ENCODE measurements at places on chromosomes 16 and 17.
A peak's percentile ranks its signal among the peaks of the same experiment; 100 is the strongest.

DNA sequence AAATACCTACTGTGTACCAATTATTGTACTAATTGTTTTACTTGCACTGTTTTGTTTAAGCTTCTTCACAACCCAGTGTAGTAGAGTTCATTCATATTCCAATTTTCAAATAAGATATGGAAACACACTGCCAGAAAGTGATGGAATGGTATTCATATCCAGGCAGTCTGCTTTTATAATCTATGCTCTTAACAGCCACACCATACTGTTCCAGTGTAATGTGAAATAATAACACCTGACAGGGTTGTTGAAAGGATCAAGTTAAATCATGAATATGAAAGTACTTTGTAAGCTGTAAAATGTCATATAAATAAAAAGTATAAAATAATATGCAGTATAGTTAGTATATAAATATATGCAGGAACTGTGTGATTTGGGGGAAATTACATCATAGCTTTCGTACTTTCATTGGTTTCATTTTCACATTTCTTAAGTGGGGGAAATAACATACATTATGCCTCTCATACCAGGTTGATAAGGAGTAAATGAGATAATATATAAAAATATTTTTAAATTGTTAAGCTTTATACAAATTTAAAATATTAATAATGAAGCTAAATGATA, 230.8 kb downstream of the TANC2 start:
- no peak for DNase-seq

GRCh38 chr16:10122546-10122945, 59.7 kb downstream of the GRIN2A start:
- no peak for DNase-seq

- no peak for DNase-seq
Observed at GRCh38 chr16:81239367-81240121, 1.1 kb downstream of the BCO1 start.

DNA sequence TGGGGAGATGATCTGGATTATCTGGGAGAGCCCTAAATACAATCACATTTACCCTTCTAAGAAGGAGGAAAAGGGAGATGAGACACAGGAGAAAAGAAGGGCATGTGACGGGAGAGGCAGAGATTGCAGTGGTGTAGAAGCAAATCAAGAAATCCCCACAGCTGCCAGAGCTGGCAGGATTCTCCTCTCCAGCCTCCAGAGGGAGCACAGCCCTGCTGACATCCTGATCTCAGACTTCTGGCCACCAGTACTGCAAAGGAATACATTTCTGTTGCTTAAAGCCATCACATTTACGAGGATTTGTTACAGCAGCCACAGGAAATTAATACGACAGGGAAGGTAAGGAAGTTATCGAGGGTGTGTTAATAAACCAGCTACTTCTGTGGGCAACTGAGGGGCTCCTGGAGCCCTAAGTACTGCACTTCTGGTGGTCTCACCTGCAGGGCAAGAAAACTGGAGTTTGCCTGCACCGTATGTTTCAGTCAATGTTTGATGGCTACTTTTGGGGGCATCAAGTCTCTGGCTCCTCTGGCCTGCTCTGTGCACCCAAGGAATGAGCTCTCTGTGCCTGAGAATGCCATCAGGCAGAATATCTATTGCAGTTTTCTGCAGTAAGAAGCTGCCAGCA, 22.9 kb upstream of the CDH13 start:
- no peak for DNase-seq

GRCh38 chr17:73172252-73172651, 7.4 kb downstream of the SSTR2 start:
- no peak for DNase-seq

DNA sequence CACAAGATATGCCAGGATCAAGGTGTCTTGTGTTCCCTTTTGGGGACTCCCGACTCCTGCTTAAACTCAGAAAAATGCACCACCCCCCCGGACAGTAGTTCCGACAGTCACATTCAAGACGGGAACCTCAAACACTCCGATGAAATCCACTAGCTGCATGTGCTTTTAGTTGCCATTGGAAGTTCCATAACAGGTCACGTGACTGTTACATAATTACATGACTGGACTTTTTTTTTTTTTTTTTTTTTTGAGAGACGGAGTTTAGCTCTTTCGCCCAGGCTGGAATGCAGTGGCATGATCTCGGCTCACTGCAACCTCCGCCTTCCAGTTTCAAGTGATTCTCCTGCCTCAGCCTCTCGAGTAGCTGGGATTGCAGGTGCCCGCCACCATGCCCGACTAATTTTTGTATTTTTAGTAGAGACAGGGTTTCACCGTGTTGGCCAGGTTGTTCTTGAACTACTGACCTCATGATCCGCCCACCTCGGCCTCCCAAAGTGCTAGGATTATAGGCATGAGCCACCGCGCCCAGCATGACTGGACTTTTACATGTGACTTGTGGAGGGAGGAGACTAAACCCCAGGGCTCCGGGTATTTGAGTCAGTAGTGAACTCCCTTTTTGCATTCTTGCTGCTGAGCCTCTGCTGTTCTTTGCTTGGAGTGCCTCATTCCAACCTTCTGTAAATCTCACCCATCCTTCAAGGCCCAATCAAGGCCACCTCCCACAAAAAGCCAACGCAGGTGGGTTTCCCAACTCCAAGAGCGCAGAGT, 1.6 kb downstream of the SIRT7 start:
- no peak for DNase-seq

DNA sequence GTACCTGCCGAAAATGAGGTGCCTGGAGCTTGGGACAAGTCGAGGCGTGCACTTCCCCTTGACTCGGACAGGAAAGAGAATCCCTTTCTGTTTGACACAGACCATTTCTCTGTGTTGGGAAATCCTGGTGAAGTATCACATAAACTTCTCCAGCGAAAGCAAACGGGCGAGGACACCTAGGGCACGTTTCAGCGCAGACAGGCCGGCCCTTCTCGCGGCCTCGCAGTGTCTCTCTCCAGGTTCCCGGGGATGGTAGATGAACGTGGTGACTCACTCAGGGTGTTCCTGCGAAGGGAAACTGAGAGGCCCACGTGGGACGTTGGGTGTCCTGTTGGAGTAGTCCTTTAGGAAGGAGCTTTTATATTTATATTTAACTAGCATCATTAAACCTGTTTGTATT, 36.3 kb upstream of the ZNF750 start:
- no peak for DNase-seq

DNA sequence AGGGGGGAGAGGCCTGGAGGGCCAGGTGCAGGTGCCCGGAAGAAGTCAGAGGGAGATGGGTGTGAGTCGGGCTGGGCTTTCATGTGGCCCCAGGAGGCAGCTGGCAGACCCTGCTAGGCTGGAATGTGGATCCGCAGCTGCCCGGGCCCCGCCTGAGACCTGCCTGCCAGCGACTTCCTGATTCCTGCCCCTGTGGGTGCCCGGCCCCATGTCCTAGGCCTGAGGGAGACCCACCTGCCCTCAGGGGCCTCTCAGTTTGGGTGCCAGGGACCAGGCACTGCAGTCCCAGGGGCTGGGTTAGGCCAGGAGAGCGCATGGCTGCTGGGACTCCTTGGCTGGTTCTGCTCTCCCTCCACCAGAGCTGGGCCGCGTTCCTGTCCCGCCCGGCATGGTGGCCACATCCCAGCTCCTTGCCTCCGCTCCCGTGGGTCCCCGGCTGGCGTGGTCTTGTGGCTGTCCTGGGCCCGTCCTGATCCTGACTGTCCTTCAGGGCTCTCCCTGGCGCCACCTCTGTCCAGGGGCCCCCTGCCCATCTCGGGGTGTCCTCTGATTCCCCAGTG, 22.1 kb upstream of the SPNS2 start:
- DNase-seq = no peak

DNA sequence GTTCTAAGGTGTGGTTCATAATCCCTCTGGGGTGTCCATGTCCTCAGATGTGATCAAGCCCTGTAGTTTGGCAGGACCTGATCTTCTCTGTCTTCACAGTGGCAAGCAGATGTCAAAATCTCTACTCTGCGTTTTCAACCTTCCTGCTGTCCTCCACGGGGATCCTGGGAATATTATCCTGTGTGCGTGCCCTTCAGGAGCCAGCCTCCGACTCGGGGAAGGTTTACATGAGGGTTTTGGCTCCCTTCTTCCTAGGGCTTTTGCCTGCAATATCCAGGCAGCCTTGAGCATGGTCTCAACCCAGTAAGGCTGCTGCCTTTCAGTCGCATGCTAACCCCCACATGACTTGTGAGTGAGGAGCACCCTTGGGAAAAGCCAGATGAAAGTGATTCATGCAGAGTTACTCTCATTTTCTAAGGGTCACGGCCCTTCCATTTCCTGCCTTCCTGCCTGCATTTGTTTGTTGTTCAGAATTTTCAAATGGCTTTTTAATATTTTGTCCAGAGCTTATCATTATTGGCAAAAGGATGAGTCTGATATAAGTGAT, 202.2 kb upstream of the CHMP6 start:
- DNase-seq = peak; percentile 65

GRCh38 chr17:55305321-55306087, 40.7 kb downstream of the HLF start:
- DNase-seq = no peak

- no peak for DNase-seq
Observed at GRCh38 chr17:21213638-21214014, 335 bp downstream of the TMEM11 start.

DNA sequence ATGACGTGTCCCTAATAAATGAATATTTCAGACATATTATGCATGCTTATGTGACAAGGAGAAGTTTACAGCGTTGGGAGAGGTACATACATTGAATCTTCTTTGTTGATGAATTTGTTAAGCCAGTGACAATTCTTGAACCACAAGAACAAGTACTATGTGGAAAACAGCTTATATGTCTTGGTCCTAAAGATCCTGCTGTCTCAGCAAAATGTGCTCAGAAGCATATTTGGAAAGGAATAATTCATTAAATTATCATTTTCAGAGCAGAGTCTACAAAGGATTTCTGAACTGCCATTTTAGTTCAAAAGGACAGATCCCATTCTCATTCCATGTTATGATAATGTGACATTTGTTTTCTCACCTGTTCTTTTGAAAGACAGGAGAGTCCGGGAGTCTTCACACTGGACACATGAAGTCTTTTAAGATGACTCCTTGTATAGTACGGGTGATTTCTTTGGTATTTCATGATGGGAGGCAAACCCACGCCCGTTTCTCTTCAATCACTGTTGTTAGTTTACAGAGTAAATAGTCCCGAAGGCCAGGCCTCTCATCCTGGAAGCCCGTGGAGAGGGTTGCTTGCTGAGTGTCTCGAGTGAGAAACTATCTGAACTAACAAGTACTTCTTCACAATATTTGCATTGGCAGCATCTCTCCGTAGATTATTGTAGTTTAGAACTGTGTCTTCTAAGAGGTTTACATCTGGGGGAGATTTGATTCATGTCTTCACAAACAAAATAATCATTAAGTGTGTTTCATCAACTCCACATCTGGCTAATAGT, 26.7 kb downstream of the VPS35L start:
- no peak for DNase-seq

DNA sequence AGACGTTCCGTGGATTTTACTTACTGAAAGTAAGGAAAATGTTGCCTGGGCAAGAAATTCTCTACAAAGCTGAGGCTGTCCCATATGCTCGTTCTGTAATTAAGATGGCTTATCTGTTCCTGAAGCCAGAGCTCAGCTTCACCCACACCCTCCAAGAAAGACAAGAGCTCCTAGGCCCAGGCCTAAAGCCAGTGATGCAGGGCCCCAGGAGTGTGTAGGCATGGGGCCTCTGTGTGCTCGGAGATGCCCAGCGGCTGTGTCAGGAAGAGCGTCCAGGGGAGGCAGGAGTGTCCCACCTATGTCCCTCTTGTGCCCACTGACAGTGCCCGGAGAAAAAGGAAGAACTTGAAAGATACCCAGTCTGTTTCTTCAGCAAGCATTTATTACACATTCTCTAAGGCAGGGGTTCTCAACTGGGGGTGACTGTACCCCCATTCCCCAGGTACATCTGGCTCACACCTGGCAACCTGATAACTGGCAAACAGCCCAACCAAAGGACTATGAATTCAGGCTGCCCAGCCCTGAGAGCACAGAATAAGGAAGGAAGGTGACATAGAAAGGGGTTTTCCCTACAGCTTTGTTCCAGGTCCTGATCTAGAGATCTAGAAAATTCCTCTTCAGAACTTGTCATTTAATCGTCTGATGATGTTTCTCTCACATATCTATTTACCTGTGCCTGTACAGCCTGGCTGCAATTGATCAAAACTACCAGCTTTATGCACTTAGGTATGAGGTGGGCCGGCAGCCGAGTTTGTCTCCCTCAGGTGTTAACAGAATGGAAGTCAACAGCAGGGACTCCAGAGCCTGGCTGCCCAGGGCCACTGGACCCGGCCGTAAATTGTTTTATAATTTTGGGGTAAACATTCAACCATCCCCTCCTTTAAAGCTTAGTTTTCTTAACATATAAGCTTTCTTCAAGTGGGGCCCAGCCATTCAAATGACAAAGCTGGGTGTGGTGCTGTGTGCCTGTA, 12.0 kb downstream of the SNN start:
- DNase-seq = no peak

DNA sequence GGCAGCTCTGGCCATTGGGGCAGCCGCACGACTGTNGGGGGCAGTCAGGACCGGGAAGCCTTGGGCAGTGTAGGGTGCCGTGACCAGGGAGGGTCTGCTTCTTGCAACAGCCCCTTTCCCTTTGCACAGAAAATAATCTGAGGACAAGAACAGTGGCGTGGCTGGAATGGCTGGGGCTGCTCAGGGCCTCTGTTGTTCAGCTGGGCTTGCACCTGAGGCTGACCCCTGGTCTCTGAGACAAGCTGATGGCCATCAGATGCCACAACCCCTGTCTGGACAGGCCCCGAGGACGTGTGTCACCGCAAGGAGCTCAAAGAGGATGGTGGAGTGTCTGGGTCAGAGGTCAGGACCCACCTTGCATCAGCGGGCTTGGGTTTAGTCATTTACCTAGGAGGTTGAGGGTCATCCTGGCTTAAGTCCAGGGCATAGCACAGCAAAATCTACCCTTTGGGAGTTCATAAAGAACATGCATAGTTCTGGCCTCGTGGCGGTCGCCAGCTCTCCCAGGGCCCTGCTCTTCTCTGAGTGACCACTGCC, 46.9 kb downstream of the METRNL start:
- DNase-seq = no peak

- no peak for DNase-seq
Observed at GRCh38 chr16:11677959-11678881, 10.0 kb downstream of the SNN start.

- DNase-seq = no peak
Observed at GRCh38 chr17:39634384-39634871, 2.5 kb upstream of the STARD3 start.

DNA sequence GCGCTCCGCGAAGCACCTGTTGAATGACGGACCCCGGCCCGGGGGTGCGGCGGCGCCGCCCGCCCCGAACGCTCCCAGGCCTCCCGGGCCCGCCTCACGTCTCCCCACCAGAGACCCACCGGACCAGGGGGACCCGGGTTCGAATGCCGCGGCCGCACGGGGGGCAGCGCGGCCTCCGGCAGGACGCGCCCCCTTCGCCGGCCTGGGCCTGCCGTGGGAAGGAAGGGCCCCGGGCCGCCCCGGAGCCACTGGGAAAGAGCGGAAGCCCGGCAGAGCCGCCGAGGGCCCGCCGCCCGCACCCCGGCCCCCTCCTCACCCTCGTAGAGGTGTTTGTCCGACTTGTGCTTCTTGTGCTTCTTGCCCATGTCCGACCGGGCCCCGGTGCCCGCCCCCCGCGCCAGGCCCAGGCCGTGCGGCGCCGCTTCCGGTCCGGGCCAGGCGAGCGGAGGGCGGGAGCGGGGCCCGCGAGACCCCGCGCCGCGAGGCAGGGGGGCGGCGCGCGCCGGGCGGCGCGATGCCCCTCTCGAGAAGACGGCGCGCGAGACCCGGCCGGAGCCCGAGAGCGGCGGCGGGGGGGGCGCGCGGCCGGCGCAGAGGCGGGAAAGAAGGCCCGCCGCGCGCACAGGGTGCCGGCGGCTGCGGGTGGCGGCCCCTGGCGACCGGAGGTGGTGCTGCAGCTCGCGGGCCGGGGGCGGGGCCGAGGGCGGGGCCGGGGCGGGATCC, at the start of gene BRD7:
Gene BRD7 (minus strand): TSS at position 579 of the 723 bp plus-strand sequence. CDS start 214 bp downstream, at position 365.
- no peak for DNase-seq

- no peak for DNase-seq
Observed at GRCh38 chr17:78417531-78417909, 39.1 kb downstream of the PGS1 start.

Measured in BJ (cell line).